ENCODE measurements at places on chromosomes 12 and 14.

DNA sequence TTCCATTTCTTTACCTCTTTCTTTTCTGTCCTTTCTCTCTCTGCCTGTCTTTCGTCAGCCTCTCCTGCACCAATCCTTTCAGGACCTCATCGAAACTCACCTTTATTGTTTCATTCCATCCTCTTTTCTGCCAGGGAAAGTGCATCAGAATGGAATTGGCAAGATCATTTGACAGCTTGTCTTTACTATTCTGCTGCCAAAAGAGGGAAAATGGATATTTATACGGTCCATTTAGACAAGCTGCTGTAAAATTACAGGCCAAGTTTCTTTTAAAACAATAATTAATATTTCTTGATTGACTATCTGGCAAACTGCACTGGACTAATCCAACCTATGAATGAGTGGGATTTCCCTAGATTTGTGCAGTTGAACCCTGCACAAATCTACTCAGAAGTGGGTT lies 7.6 kb upstream of the SRGAP1 start:
- no peak for DNase-seq

DNA sequence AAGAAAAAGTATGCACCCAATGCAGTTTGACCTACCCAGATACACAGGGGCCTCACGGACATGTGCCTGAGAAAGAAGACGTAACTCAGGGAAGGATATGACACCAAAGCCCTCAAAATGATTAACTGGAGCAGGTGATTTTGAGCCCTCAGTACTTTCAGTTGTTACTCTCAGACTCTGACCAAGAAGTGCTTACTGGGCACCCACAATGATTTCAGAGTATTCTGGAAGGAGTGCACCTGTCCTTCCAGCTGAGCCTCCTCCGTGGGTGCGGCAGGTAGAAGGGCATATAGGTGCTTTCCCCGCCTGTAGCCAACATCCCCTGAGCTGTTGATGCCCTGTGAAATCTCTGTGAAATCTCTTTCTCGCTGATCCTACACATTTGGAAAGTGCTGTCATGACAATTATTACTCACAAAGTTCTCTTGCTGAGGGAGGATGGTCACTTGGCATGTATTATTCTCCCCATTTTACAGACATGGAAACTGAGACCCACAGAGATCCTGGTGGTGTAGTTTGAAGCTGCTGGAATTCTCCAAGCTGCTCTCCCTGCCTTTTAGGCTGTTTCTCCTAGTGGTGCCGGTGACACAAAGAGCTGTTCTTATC lies 154.3 kb upstream of the CCND2 start:
- DNase-seq = no peak

DNA sequence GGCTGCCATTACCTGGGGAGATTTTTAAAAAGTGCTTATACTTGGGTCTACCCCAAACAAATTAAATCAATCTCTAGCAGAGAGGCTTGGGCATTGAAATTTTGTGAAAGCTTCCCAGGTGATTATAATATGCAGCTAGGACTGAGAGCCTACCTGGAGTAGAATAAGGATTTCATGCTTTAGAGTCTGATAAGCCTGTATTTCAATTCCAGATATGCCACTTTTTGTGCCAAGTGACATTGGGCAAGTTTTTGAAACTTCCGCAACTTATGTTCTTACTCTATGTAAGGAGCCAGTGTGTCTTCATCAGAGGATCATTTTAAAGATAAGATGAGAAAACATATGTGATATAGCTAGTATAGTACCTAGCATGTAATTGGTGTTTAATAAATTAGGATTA lies 159.8 kb upstream of the LRIG3 start:
- no peak for DNase-seq

- no peak for DNase-seq
Measured at GRCh38 chr12:19223695-19224094, 94.2 kb downstream of the PLEKHA5 start.

DNA sequence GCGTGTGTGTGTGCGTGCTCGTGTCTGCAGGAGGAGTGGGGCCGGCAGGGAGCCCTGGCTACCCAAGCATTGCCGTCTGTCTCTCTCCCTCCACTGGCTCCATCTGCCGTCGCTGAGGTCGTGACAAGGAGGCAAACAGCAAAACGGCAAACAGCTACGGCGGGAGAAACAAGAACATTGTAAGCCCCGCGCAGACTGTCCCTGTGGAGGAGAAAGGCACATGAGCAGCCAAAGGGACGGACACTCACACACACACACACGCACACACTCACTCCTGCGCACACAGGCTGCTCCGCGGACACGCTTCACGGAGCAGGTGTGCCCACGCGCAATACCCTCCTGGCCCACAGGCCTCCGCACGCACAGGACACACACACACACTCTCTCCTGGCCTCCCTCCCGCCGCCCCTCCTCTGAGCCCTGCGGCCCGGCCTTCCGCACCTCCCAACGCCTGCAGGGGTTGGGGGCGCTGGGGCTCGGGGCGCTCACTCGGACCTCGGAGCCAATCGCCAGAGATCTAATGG lies 905 bp downstream of the CISTR start:
- no peak for DNase-seq

DNA sequence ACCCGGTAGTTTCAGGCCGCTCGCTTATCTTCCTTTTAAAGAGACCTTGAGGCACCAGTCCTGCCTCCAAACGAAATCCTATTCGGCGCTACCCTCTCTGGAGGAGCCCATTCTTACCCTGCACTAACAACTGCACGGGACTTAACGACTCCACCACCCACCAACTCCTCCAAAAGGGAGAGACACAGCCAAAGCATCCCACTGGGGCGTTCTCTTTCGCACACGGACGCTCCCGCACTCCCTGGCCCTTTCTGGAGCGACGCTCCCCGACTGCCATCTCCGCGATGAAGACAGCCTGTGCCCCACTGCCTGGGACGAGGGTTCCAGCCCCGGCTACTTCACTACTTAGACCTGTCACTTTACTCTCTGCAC lies 650 bp downstream of the GALC start:
- DNase-seq = no peak

- DNase-seq = no peak
Measured at GRCh38 chr14:23070262-23071129, 13.2 kb upstream of the CDH24 start.

DNA sequence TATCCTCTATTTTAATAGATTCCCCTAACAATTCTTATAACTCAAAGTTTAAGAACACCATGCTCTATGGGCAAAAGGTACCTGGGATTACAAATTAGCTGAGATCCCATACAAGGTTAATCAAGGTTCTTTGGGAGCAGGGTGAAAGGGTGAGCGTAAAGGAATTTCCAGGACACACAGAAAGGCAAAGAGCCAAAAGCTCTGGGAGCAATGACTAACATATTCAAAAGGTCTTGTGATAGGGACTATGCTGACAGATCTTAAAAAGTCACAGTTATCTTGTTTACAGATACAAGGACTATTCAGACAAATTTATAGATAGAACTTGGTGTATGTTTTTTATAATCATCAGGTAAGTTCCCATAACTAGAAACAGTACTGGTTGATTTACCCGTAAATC lies 19.5 kb upstream of the PPFIBP1 start:
- DNase-seq = no peak

DNA sequence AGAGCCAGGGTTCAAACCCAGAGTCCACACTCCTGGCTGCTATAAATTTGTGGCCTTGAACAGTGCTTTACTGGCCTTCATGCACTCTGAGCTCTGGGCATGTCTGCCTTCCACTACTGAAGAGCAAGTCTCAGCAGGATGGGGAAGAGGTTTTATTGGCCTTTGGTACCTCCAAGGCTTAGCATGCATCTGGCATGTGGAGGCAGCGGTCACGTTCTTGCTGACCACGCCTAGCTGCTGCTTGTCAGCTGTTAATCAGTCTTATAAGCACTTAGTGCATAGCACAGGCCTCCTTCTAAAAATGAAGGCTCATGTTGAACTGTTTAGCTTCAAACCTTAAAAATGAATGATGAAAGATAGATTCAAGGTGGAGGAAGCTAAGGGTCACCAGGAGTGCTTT lies 177.5 kb downstream of the PELI2 start:
- no peak for DNase-seq
